ENCODE measurements at places on chromosomes 4 and X.
A peak's percentile ranks its signal among the peaks of the same experiment; 100 is the strongest.

DNA sequence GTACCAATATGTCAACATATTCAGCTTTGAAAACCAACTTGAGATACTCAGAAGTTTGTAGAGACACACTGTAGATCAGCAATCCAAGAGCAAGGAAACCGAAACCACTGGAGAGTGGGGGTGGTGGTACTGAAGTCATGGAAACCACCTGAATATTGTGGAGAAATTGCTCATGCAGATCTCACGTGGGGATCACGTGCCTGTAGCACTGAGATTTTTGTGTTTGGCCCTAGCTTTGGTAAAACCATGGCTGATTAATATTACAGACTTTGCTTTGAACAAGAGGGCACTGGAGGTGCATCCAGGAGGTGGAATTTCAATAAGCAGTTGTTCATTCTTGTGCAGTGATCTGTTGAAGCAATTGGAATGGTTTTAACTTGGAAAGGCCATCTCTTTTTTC, 47.2 kb downstream of the GBA3 start:
- no peak for DNase-seq

- no peak for DNase-seq
Measured at GRCh38 chr4:165118256-165118909, 5.7 kb upstream of the TMEM192 start.

- no peak for DNase-seq
Measured at GRCh38 chrX:2690856-2691542, at the start of gene CD99. TSS of gene CD99 (plus strand) at chrX:2691295. CDS start at chrX:2691361, 66 bp downstream.

DNA sequence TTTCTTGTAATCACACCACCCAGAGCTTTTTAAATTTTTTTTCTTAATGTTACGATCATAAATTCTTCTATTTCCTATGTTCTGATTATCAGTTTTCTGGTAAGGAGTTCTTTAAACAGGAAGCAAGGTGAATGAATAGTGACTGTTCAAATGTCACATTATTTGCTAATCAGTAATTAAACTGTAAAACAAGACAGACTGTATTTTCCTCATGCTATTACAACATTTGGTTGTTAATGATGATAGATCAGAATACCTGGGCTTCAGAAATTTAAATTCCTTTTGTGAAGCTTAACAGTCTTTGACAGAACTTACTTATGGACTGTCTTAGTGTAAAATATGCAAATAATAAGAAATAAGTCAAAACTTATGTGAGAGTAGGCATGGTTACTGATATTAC, 41.4 kb downstream of the CLCN3 start:
- no peak for DNase-seq

GRCh38 chr4:632196-632790, 6.9 kb downstream of the PDE6B start:
- DNase-seq = no peak

GRCh38 chrX:47144626-47145394, at the start of the genes NDUFB11 and RBM10:
TSS of gene NDUFB11 (minus strand) at chrX:47144702. CDS start at chrX:47144679, 23 bp downstream.
TSS of gene RBM10 (plus strand) at chrX:47145221. CDS start at chrX:47147482, 2,261 bp downstream.
- peak; percentile 51 for DNase-seq

DNA sequence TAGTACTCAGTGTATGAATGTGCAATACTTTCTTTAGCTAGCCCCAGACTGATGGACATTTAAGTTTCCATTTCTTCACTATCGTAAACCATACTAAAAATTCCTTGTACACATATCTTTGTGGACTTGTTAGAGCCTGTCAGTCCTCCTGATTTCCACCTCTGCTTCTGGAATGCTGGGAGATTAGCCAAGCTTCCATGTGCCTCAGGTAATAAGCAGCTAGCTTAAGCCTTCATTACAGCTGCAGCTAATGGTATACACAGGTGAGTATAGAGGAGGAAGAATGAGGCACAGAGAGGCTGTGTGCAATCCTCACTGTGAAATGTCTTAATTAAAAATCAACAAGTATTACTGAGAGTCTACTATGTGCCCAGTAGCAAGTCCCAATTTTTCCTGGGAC, 9.8 kb downstream of the SMIM9 start:
- DNase-seq = no peak

- DNase-seq = peak; percentile 1
Measured at GRCh38 chrX:31123335-31123734, 51.5 kb upstream of the FTHL17 start.

DNA sequence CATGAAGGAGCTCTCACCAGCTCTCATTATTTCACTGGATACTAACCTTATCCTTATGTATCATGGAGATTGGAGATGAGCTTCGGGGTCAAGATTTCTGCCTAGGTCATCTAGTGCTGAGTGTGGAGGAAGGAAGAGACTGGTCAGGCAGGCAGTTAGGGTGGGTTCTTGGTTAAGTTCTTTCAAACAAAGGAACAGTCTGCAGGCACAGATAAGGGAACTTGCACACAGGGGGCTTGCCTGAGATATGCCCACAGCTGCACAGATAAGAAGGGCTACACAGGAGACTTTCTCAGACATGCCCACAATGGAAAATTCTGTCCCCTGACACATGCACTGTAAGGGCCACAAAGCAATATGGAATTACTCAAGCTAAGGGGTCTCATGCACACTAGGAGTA, 904.1 kb downstream of the NLGN4X start:
- DNase-seq = no peak

GRCh38 chr4:84384801-84385200, 114.3 kb downstream of the NKX6-1 start:
- DNase-seq = no peak

GRCh38 chr4:156898373-156899117, 73.1 kb downstream of the PDGFC start:
- no peak for DNase-seq

- no peak for DNase-seq
Measured at GRCh38 chr4:74402692-74403456, 37.9 kb downstream of the EREG start.

GRCh38 chrX:49071877-49072711, 1.7 kb downstream of the PRAF2 start:
- peak; percentile 22 for DNase-seq
